ENCODE measurements at places on chromosomes 3 and 15.

DNA sequence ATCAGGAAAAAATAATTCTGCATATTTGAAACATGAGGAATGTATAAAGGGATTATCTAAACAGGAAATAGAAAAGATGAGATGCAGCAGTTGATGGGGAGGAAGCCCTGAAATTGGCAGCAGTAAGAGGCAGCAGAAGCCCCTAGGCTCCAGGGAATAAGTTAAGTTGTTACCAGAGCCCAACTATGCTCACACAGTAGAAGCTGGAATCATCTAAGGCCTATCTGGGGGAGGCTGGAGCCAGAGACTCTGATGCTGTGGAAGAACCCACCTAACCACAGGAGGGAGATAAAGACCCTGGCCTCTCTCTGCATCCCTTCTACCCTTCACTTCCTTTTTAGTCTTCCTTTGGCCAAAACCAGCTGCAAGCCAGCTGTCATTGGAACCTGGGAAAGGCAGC, 519.7 kb downstream of the DIPK2A start:
- DNase-seq: no peak

GRCh38 chr3:62265528-62265927, 107.8 kb downstream of the FEZF2 start:
- DNase-seq: no peak

- DNase-seq: peak; percentile 96
These were observed 7.7 kb downstream of the DUOXA2 start for GRCh38 chr15:45121706-45122417.

GRCh38 chr15:70375006-70375431, 277.3 kb upstream of the TLE3 start:
- peak; percentile 93 for DNase-seq

DNA sequence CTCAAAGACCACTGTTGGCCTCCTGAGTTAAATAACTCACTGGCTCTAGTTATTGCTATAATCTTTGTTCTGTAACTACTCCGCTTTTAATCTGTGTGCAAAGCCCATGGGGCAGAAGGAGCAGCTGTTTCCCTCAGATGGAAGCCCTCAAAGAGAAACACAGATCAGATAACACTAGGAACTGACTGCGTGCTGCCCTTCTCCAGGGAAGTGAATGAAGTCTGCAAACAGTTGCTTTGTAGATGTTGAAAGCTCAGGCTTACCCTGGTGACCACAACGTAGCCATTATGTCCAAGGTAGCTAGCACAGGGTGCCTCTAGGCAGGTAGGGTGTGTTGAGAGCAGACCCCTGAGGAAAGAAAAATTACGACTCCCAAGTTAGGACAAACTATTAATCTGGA, 152.3 kb upstream of the STAC start:
- no peak for DNase-seq

DNA sequence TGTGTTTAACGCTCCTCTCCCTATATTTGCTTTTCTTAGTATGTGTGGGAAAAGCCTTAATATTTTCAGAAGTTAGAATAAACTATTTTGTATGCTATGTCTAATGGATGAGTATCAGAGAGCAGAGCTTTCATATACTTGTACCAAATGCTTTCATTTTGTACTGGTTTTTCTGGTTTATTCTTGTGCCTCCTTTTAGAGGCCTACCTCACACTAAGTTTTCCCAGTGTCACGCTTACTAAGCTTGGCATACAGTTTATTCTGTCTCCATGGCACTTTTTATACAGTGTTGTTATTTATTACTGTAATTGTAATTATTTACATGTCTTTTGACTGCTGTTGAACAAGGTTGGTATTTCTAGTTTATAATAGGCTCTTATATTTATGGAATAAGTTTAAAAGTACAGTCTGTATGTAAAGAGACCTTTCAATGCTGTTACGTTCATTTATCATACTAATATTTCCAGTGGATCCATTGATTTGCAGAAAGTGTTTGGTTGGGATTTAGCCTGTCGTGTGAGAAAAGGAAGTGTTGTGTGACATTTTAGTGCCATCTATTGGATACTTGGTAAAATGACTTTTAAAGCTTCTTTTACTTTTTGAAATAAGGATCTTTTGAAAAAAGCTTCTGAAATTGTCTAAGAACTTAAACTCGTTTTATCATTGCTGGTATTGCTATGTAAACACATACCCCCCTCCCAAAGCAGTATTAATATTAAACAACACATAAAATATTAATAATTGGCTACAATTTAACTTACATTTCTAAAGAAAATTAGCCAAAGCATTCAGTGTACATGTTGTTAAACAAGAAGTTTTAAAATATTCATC, 5.2 kb upstream of the EBLN2 start:
- peak; percentile 72 for DNase-seq

GRCh38 chr3:123997543-123997942, 5.6 kb upstream of the ROPN1 start:
- peak; percentile 23 for DNase-seq

Measured in GM23248 (cell line).